ENCODE measurements at places on chromosomes 4 and X.

DNA sequence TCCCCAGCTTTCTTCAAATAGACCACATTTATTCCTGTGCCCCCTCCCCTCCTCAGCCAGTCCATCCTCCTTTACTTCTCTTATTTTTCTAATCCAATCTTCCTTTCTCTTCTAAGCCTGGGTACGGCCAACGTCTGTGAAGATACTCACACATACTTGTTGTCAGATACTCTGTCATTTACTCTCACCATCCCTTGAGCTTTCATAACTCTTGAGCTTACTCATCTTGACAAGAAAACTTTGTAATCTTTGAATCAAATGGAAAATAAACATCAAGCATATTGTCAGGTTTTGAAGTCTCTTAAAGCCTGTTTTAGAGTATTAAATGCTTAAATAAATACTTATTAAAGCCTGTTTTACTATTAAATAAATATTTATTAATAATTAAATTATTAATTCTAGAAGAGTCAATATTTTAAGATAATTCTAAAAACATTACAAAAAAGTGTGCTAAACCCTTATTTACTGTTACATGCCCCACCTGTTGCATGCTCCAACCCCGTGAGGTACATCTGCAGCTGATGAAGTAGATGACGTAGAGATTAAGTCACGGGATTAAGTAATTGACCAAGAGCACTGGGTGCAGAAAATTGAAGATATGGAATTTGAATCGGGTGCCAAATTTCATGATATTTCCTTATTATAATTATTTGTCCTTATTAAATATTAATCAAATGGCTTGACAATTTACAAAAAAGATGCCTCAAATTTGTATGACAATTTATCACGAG lies 1.5 kb upstream of the TRIML2 start:
- peak; percentile 18 for DNase-seq

DNA sequence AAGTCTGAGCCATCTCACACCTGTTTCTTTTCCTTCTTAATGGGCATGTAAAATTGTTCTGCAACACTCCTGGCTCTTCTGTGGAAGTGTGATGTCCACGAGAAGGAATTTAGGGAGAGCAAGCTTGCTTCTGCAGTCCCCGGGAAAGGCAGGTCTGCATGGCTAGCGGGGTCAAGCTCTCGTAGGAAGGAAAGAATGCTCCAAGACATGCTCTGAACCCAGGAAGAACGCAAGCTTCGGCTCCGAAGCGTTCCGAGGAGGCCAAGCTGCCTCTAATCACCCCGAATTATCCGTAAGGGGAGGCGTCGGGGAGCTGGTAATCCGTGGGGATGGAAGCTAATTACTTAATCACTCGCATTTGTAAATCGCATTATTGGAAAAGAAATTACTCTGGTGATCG lies 177.7 kb downstream of the CRLF2 start:
- DNase-seq: no peak

DNA sequence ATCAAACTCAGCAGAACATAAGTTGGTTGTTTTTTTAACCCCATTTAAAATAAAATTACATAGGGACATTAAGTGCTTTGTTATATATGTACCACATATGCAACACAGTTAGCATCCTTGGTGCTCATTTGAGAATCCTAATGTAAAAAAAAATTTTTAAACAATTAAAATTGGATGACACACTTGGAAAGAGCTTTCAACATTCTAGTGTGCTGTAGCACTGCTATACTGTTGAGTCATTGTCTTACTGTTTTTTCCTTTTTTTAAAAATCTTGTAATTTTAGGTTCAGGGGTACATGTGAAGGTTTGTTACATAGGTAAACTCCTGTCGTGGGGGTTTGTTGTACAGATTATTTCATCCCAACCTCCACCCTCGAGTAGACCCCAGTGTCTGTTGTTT lies 12.8 kb downstream of the THAP9 start:
- DNase-seq: no peak

- DNase-seq: no peak
Observed at GRCh38 chrX:46559062-46559461, 13.8 kb upstream of the ZNF674 start.

DNA sequence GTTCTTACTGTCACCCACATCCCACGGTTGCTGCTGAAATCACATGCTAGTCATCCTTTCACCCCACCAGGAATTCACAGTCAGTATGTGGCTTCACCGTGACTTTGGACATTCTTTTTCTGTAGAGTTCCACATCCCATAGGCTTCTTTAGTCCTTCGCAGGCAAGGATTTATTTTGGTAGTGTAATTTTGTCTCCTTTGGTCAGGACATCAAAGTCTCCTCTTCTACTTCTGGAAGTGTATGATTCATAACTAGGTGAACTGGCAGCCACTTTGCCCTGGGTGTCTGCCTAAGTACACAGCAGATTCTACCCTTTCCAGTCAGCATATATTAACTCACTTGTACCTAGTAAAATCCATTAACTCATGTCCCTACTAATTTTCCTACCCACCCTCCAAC lies 38.3 kb upstream of the MMAA start:
- DNase-seq: no peak

DNA sequence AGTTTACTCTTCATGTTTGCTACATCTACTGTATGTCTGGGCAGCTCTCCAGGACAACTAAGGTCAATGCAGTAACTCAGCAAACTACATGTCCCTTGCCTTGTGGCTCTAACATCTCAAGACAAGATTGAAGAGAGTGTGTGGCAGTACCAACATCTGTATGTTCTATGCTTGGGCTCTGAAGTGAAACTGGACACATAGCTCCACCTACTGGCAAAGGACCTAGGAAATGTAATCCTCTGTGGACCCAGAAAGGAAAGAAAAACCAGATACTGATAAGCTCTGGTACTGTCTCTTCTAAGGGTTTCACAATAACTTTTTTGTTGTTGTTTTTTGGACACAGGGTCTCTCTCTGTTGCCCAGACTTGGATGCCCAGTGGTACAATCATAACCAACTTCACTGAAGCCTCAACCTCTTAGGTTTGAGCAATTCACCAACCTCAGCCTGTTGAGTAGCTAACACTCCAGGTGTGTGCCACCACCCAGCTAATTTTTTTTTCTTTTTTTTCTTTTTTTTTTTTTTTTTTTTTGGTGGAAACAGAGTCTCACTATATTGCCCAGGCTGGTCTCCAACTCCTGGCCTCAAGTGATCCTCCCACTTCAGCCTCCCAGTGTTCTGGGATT lies 64.1 kb downstream of the QDPR start:
- DNase-seq: peak; percentile 91

GRCh38 chr4:55604996-55605395 lies 13.0 kb upstream of the PDCL2 start:
- no peak for DNase-seq

Data from choroid plexus epithelial cell (primary cell).